Tracheal epithelial cell (primary cell): ENCODE measurements at places on chromosomes 11 and 22. TPM values are rescaled to one million over a fixed set of nuclear protein-coding genes. Genes with fewer than 3 reads are reported as not detected.

The RBMXL2 gene
- under 0.01 TPM in 1 of 2 replicates, not detected in the other for total RNA-seq

The ZPR1 gene
- total RNA-seq, result 62.9 and 66.5 TPM in 2 replicates

The TMEM121B gene
- total RNA-seq, result not detected in 2 replicates

The MS4A6E gene
- not detected in 2 replicates for total RNA-seq

The OR52A1 gene
- total RNA-seq, result under 0.01 TPM in 1 of 2 replicates, not detected in the other

The TMEM151A gene
- not detected in 2 replicates for total RNA-seq

The OR2AG1 gene
- not detected in 2 replicates for total RNA-seq

The UQCC3 gene
- 11.6 and 20.2 TPM in 2 replicates for total RNA-seq

The TNNI2 gene
- total RNA-seq, result not detected in 2 replicates

The FOLR3 gene
- 10.7 and 14.2 TPM in 2 replicates for total RNA-seq

The RFPL3 gene
- total RNA-seq, result not detected in 2 replicates

The RTN4RL2 gene
- not detected in 2 replicates for total RNA-seq

The CALCB gene
- 0.24 TPM in 1 of 2 replicates, not detected in the other for total RNA-seq
